Tongue (tissue), 3 donors: ENCODE measurements at places on chromosomes 11 and 22. TPM values are rescaled to one million over a fixed set of nuclear protein-coding genes. Genes with fewer than 3 reads are reported as not detected.

FCHSD2 gene
- 26.3 TPM for total RNA-seq

KDM4D gene
- 0.62 TPM for total RNA-seq

LMNTD2 gene
- 0.82 TPM for total RNA-seq

OTOG gene
- under 0.01 TPM for total RNA-seq

OR8D4 gene
- 0.21 TPM for total RNA-seq

SCO2 gene
- 1.3 TPM for total RNA-seq

ALG12 gene
- total RNA-seq: 10.3 TPM

RAG1 gene
- total RNA-seq: 2.2 TPM

SYT13 gene
- total RNA-seq: 1.5 TPM

ASCL2 gene
- 4.1 TPM for total RNA-seq

TNNT3 gene
- 5,696 TPM for total RNA-seq

HTR3B gene
- not detected for total RNA-seq

TPBGL gene
- 0.51 TPM for total RNA-seq

PANX3 gene
- not detected for total RNA-seq

GRAMD4 gene
- 24.8 TPM for total RNA-seq

MCAM gene
- total RNA-seq: 491 TPM

MMP7 gene
- total RNA-seq: 9.5 TPM

RNF214 gene
- 16.3 TPM for total RNA-seq

HBE1 gene
- 3.3 TPM for total RNA-seq

KLHL35 gene
- total RNA-seq: 2.9 TPM

TMPRSS13 gene
- 2.2 TPM for total RNA-seq

ACR gene
- 3.3 TPM for total RNA-seq

MFRP gene
- total RNA-seq: not detected

MAPK8IP2 gene
- 1.2 TPM for total RNA-seq
